ENCODE measurements at places on chromosomes 1 and 21.

- DNase-seq, result no peak
These were observed 25.6 kb downstream of the RAB4A start for GRCh38 chr1:229296541-229296941.

- DNase-seq, result no peak
These were observed 98.5 kb upstream of the NGF start for GRCh38 chr1:115436596-115436995.

GRCh38 chr1:90387805-90388204 is 329.3 kb downstream of the BARHL2 start:
- no peak for DNase-seq

- no peak for DNase-seq
These were observed 153.4 kb downstream of the ZC3H11B start for GRCh38 chr1:219459351-219460080.

- no peak for DNase-seq
These were observed 18.1 kb downstream of the ZNF281 start for GRCh38 chr1:200391747-200392146.

- no peak for DNase-seq
These were observed 5.7 kb downstream of the THEMIS2 start for GRCh38 chr1:27878039-27878438.

- no peak for DNase-seq
These were observed 89.5 kb upstream of the C1orf21 start for GRCh38 chr1:184297244-184297750.

- DNase-seq, result no peak
These were observed 768.4 kb downstream of the LTN1 start for GRCh38 chr21:28224191-28224726.

DNA sequence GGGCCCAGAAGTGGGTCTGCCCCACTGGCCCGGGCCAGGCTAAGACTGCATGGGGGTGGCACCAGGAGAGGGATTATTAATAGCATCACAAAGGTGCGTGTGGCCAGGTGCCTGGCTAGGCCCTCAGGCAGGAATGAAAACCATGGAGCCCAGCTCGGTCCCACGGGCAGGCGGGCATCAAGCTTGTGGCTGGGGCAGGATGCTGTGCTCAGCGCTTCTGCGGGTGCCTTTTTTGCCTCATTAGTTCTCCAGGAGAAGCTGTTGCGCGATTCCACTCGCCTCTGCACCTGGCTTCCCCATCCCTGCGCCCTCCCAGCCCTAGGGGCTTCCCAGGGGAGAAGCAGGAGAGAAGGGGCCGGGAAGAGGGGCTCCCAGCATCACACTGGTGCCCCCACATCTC is 39.3 kb downstream of the CITED4 start:
- DNase-seq, result no peak

DNA sequence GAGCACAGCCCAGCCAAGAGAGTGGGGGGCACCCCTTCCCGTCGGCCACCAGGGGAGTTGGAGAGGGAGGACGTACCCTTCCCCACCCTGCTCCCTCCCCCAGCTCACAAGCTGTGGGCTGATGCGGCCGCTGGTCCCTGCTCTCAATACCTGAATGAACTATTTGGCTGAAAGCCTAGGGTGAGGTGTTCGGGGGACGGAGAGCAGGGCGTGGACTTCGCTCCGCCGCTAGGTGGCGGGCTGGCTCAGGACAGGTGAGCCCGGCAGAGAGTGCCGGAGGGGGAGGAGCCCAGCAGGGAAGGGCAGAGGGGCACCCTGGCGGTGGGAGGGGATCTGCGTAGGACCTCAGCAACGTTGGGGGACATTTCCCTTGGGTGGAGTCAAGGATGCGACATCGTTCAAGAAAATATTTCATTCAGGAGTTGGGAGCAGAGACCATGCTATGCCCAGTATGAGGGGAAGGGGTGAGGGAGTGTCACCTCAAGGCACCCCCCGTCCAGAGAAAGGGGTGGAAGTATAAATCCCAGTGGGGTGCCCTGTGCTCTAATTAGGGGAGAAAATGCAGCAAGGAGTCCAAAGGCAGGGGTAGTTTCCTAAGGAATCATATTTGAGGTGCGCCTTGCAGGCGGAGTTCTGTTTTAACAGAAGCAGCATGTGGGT is 12.0 kb upstream of the RHBG start:
- DNase-seq, result peak; percentile 61

GRCh38 chr1:160030657-160031364 is 979 bp downstream of the PIGM start:
- no peak for DNase-seq

- DNase-seq, result no peak
These were observed 2.8 kb upstream of the ZC3H12A start for GRCh38 chr1:37471345-37472231.

DNA sequence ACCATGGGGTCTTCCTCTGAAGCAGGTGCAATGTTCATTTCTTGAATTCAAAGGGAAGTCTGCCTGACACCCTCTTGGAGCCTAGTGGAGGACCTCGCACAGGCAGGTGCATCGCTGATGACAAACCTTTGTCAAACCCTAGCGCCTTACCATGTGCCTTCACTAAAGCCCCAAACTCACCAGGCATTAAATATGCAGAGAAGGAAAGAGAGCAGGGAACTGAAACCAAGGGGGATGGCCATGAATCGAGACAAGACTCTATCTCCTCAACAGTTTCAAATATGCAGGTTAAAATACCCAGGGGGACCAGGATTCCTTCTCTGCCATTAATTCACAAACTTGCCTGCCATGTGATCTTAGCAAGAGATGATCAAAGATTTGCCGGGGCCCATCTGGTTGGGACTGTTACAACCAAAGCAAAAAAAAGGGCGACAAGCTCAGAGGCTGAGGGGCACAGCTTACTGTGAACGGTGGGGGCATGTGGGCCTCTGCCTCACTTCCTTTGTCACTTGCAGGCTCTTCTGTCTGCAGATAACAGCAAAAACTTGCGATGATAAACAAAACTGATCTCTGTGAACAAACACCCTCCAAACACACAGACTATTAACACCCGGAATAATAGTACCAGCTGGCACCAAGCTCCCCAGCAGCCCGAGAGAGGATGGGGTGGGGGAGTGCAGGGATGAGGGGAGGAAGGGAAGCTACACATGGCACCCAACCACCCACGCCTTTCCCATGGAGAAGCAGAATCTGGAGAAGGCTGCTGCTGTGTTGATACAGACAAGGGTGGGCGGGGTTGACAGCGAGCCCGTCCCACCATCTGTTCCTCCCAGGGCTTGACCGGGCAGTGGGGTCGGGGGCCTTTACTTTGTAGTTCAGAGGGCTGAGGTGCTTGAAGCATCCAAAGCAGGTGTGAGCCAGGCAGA is 33.9 kb downstream of the TMEM63A start:
- peak; percentile 63 for DNase-seq

DNA sequence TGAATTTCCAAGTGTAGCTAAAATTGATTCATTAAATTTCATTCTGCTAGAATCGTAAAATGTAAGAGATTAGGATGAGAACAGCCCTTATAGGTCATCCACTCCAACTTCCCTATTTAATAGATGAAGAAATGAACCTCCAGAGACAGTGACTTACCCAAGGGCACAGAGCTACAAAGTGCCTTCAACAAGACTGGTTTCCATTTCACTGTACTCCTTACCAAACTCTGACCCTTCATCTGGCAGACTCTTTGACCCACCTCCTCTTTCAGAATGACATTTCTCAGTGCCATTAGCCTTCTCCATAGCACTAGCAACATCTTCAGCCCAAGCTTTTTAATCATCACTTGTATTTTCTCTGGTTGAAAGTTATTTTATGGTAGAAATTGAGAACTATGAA is 161.3 kb downstream of the NEK7 start:
- no peak for DNase-seq

GRCh38 chr1:16181887-16182719 is 26.2 kb upstream of the EPHA2 start:
- no peak for DNase-seq

GRCh38 chr1:208234721-208235120 is 9.5 kb downstream of the PLXNA2 start:
- DNase-seq, result no peak

- DNase-seq, result no peak
These were observed 11.6 kb upstream of the NPHP4 start for GRCh38 chr1:6003568-6004411.

DNA sequence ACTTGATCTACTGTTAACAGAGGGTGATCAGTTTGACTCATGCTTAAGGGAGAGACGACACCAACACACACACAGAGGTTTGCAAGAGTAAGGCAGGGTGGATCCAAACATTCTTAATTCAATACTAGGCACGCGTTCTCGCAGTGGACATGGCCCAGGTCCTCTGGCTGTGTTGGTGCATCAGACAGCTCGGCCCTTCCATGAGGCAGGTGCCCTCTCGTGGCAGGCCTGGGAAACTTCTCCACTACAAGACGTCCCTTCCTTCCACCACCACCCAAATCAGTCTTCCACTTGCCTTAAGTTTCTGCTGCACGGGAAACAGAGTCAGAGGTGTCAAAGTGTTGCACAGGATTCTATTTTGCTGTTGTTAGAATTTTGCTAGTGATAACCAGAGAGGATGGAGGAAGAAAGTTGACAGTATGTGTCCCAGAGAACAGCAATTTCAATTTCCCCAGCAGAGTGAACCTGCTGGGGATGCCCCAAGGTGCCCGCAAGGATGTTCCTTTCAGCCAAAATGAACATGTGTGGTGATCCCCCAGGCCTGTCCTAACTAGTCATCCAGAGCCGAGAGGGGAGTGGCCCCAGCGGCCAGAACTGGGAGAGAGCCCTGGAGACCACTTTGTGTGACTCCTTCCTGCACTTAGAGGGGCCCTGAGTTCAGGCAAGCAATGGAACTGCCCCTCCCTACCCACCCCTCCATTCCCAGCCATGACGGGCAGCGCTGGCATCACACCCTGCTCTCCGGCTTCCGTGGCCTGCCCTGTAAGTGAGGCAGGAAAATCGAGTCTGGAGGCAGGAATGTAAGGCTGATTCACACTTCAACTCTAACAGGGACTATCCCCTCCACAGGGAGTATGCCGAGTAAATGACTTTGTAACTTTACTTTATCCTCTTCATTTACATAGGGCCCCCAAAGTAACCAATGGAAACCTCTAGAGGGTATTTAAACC is 34.8 kb downstream of the MX1 start:
- DNase-seq, result peak; percentile 39

- no peak for DNase-seq
These were observed 43.7 kb upstream of the IVNS1ABP start for GRCh38 chr1:185360714-185361113.

DNA sequence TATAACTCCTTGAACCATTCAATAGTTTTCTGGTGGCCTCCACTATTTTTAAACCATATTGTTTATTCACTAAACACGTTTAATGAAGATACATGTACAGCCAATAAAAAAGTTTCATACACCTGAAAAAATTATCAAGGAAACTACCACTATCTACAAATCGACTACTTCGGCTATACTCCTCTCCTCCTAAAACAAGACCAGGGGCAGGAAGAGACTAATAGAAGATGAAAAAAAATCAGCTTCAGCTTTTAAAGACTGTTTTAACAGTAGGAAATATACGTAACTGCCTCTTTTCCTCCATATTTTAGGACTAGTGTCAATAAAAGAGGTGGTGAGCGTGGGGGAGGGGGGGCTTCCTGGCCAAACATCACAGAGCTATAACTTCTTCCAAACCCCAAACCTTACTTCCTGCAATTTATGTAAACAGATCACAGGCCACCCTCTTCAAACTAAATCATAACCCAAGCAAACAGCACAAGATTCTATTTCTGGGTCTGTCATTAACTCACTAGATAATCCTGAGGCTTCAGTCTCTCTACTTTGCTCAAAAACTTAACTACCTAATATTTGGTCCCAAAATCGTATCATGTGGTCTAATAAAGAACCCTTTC is 15.1 kb downstream of the FOXJ3 start:
- peak; percentile 58 for DNase-seq

GRCh38 chr1:27074175-27074780 is 61.6 kb upstream of the TENT5B start:
- no peak for DNase-seq

- DNase-seq, result no peak
These were observed 105.5 kb downstream of the PHTF1 start for GRCh38 chr1:113653741-113654140.

DNA sequence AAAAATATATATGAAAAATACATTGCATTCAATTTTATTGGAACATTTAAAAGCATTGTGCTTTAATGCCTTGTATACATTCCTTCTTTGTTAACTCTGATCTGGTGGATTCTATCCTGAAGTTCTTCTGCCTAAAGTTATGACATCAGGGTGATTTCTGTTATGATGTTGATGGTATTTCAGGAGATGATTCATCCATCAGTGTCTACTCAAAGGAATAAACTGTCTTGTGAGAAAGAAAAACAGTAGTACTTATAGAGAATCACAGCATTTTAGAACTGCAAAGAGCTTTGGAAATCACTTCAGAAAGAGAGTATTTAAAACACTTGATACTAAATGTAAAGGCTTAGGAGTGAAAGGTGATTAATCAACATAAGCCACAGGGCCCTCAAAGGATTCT is 155.7 kb downstream of the PTPRC start:
- no peak for DNase-seq

DNA sequence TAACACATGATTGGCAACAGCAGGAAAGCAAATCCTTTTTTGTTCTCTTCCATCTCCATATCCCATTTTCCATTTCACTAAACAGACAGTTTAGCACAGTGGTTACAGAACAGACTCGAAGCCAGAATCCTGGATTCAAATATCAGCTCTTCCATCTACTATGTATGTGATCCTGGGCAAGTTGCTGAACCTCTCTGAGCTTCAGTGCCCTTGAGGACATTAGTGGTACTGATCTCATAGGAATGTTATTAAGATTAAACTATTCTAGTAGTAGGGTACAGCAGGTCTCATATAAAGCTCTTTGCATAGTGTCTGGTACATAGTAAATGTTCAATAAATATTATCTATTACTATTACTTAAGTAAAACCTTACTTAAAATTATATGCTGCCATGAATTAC is 13.8 kb upstream of the HHIPL2 start:
- DNase-seq, result no peak

DNA sequence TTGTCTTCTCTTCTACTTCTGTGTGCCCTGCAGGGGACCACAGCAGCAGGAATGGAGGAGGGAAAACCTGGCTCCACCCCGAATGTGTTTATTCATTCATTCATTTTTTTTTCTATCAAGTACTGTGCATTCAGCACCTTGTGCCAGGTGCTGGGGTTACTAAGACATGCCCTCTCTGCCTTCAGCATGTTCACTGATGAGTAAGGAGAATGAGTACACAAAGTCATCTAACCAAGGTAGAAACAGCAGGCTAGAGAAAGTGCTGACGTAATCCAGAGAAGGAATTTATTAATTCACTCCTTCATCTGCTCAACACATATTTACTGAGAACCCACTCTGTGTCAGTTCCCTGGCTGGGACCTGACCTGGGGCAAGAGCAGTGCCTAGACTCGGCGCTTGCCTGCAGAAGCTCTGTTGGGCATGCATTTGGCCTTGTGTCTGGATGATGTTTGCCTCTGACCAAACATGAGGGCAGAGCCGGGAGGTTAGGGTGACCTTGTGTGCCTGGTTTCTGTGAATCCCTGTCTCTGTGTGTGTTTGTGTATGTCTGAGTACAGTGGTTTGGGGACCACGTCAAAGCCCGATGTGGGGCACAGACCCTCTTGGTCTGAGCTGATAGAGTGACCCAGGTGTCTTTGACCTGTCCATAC is 3.3 kb upstream of the MYOG start:
- no peak for DNase-seq

DNA sequence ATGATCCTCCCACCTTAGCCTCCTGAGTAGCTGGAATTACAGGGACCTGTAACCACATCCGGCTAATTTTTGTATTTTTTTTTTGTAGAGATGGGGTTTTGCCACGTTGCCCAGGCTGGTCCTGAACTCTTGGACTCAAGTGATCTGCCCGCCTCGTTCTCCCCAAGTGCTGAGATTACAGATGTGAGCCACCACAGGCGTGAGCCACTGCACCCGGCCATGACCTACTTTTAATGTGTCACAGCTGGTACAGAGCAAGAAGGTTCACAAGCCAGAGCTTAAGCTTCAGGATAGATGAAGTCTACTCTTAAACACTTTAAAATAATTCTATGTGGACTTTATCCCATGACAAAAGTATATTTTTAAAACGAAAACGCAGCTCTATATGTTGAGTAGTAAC is 23.6 kb downstream of the ACBD3 start:
- DNase-seq, result no peak
